ENCODE measurements at places on chromosomes 2 and 18. TPM values are rescaled to one million over a fixed set of nuclear protein-coding genes. Genes with fewer than 3 reads are reported as not detected.

The PAX8 gene
- 1.4 TPM for total RNA-seq

The NEU2 gene
- total RNA-seq = not detected

The MAL gene
- total RNA-seq = not detected

The LINC00305 gene
- not detected for total RNA-seq

The MC4R gene
- 0.15 TPM for total RNA-seq

The KIF1A gene
- 41.1 TPM for total RNA-seq

The RAB6C gene
- total RNA-seq = not detected

The MRPL53 gene
- 22.5 TPM for total RNA-seq

The TDRD15 gene
- not detected for total RNA-seq

The WNT6 gene
- not detected for total RNA-seq

The SKOR2 gene
- not detected for total RNA-seq
